ENCODE measurements at places on chromosomes 6 and 20. TPM values are rescaled to one million over a fixed set of nuclear protein-coding genes. Genes with fewer than 3 reads are reported as not detected.

The TAGAP gene
- polyA plus RNA-seq: 151 TPM

The MOG gene
- polyA plus RNA-seq: not detected

The METTL24 gene
- polyA plus RNA-seq: not detected

The C6orf47 gene
- polyA plus RNA-seq: 33.7 TPM

The BPIFB2 gene
- polyA plus RNA-seq: not detected

GRCh38 chr6:149938571-149939355 is 3.1 kb upstream of the ULBP2 start:
- peaks cover 20% of the 10 kb centered on the region for H3K4me1 ChIP-seq
- peak; percentile 50 for DNase-seq
- H3K36me3 ChIP-seq: no peaks in the 10 kb centered on the region

Data from naive thymus-derived CD4-positive, alpha-beta T cell (primary cell).